ENCODE measurements at places on chromosomes 6 and 20.
A peak's percentile ranks its signal among the peaks of the same experiment; 100 is the strongest.

DNA sequence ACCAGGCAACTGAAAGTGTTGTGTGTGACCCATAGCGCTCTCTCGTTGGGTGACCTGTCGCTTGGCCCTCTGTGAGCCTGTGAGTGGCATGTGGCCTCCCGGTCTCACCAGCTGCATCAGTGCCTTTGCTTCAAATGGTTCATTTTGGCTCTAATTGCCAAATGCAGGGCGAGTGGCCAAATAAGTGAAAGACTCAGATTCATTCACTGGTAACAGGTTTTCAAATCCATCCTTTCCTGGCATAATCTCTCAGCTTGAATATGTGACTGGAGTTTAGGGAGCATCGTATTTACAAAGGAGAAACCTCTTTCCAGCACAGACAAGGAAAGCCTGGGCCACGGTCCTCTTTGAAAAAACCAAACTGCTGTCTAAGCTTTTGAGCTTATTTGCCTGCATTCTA lies 321.6 kb upstream of the QKI start:
- no peak for DNase-seq

DNA sequence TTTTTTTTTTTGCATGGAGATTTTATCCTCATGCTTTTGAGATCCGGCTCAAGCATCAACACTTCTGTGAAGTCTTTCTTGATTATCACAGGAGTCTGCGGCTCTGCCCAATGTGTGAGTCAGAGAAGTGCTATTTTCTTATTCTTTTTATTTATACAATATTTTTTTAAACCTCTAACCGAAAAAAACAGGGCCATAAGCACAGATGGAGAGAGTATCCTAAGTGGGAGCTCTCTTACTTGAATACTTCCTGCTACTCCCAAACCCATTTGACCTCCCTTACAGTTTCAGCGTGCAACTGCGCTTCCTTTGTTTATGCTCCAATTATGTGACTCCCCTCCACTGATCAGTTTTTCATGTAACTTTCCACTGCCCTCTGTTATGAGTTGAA lies 8.7 kb upstream of the ATXN1 start:
- DNase-seq = no peak

DNA sequence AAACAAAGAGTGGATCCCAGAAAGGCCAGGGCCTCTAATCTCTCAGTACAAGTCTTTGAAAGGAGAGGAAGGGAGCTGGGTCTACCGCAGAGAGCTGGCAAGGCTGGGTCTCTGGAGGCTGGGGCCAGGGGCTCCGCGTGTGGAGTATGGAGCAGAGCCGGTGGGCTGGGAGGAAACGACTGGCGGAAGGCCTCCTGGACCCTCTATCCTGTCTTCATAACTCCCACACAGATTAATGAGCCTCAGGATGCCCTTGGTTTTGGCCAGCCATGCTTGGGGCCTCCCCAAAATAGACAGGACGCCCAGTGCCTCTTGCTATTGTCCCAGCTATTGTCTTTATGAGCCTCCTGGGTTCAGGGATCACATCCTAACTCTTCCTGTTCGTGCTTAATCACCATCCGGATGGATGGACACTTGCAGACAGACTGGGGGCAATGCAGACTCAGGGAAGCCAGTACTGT lies 306.4 kb downstream of the DHX35 start:
- no peak for DNase-seq

- DNase-seq = peak; percentile 21
Observed at GRCh38 chr6:163460307-163460782, 45.8 kb downstream of the QKI start.

GRCh38 chr20:44110816-44111568 lies 76.0 kb downstream of the JPH2 start:
- DNase-seq = no peak

DNA sequence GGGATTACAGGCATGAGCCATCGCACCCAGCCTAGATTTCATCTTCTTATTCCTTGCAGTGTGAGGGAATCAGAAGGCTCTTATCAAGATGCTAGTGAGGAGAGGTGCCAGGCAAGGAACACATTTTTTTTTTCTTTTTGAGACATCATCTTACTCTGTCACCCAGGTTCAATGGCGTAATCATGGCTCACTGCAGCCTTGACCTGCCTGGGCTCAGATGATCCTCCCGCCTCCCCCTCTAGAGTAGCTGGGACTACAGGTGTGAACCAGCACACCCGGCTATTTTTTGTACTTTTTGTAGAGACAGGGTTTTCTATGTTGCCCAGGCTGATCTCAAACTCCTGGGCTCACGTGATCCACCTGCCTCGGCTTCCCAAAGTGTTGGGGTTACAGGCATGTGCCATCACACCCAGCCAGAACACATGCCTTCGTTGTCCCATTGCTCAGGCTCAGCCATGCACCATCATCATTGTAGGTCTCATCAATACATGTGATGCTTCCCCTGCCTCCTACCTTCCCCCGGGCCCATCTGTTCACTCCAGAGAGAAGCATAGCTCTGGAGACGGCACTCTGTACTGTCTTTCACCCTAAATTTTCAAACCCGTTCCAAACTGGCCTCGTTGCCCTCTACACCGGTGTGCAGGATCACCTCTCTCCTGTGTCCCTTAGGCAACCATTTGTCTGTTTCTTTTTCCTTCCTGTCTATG lies 10.1 kb downstream of the FLOT1 start:
- DNase-seq = no peak

Measured in thymus (tissue), 14 donors.